A172 (cell line): ENCODE measurements at places on chromosomes 16 and 17. TPM values are rescaled to one million over a fixed set of nuclear protein-coding genes. Genes with fewer than 3 reads are reported as not detected.

DNA sequence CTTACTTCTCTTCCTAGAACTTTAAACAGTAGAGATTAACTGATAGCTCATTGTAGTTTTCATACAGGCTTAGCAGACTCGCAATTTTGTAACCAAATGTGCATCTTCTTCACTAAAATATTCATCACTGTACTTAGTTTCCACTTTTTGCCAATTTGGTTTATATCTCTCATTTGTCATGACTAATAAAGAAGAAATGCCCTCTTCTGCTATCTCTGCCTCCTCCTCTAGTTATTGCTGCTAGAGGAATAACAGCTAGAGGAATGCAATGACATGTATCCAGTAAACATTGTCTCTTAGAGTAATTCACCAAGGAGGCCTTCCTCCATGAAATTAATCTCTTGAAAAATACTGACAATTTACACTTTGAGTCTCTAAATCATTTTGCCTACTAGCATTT, 115.5 kb upstream of the COX10 start:
- DNase-seq = no peak

DNA sequence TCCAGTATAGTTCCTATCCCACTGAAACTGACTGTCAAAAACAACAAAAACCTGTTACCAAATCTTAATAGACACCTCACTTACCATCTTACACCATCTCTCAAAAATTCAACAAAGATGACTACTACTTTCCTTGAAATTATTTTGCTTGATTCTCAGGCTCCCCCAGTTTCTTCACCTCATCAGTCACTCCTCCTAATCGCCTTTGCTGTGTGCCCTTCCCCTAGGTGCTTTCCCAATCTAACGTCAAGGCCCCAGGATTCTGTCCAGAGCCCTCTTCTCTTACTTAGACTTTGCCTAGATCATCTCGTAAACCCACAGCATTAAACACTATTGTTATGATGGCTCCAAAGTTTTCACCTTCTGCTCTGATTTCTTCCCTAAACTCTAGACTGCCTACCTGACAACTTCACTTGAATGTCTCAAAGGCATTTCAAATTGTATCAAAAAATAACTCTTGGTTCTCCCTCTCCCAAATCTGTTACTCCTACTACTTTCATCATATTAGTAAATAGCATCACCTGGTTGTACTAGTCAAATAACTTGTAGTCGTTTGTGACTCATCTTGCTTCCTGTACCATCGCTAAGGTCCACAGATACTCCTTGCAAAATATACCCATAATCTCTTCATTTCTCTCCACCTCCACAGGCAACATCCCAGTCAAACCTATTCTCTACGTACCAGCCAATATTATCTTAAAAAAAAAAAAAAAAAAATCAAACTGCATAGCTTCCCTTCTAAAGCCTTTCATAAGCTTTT, 18.0 kb downstream of the C16orf87 start:
- DNase-seq = peak; percentile 20

DNA sequence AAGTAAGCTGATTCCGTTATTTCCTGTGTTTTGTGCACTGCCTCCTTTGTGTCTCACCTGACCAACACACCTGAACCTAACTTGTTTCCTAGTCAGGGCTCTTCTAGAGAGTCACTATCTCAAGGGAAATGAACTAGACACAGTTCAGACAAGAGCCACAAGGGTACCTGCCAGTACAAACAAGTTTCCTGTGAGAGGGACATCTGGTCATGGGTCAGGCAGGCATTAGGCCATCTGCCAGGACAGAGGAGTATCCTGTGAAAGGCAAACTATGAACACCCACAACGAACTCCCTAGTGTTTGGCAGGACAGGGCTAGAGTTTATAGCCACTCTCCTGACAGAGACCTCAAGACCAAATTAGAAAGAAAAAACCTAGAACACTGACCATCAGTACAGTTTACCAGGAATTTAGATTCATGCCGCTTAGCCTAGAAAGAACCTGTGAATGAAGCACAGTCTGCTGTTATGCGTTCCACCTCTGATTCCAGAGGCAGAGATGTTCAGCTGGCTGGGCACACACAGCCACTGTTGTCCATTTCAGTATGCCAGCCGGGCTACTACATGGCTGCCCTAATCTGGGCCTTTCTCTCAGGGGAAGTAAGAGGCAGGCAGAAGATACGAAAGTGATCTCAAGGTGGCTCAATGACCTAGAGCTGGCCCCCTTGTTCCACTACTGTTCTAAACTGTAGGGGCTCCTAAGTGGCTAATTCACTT, 20.7 kb upstream of the GLG1 start:
- DNase-seq = peak; percentile 19

GRCh38 chr16:1661826-1662225, 16.3 kb upstream of the JPT2 start:
- DNase-seq = no peak

- DNase-seq = no peak
These were observed 44.4 kb upstream of the SCNN1B start for GRCh38 chr16:23257682-23258081.

The SHMT1 gene
- 34.1 and 39.3 TPM in 2 replicates for total RNA-seq

DNA sequence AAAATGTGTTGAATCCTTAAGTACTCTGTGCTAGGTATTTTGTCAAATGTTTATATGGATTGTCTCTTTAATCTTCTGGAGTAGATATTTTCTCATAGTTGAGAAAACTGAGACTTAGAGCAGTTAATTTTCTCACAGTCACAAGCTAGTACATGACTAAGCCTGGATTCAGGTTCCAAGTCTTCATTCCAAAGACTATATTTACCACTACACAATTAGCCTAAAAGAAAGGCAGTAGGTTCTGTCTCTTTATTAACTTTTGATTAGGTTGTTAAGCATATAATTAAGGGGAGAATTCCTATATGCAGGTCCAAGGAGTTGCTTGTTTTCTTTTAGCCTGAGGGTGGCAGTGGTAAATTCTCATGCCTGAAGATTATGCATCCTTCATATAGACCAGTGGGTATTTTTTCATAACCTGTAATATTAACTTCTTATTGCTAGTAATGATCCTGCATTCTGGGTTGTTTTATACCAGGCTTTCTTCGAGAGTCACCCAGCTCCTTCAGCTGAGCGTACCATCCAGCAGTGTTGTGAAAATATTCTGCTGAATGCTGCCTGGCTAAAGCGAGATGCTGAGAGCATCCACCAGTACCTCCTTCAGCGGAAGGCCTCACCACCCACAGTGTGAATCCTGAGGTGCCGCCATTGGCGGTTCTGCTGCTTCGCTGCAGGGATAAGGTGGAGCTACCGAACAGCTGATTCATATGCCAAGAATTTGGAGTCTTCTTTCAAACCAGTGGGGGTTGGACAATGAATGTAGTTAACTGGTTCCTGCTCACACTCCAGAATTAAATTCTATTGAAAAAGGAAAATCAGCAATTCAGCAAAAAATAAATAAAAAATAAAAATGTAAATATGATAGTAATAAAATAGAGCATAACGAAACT, 28.2 kb upstream of the KPNB1 start:
- DNase-seq = peak; percentile 95

The C1QTNF8 gene
- 2.9 TPM in 1 of 2 replicates, not detected in the other for total RNA-seq

- peak; percentile 47 for DNase-seq
These were observed 20.9 kb downstream of the TNS4 start for GRCh38 chr17:40480501-40481003.

GRCh38 chr16:55917373-55918160, 42.4 kb upstream of the CES5A start:
- DNase-seq = no peak

The GUCY2D gene
- total RNA-seq = not detected in 2 replicates

DNA sequence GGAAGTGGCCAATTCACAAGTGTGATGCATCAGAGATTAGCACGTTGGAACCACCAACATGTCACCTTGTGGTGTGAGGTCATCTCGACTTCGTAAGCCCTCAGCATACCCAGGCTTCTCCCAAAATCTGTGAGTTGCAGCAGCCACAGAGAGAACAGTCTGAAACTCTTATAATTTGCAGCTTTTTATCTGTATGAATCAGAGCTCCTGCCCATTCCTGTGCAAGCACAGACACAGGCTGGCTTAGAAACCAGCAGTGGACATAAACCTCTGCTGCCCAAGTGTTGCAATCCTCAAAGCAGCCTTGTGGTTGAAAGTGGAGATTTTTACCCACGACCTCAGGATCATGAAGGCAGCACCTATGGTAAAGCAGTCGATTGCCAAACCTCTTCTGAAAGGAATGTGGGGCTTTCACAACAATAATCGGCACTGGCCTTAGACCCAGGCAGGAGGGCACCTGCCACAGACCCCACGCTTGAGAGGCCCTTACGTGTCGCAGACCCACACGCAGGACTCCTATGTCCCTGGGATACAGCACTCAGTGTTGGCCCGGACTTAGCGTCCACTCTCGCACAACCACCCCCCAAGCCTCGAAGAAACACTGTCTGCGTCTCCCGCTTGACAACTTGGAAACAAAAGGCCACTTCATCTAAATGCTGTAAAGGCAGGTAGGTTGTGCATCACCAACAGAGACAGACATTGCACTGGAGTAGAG, 24.5 kb upstream of the OSGIN1 start:
- peak; percentile 61 for DNase-seq

GRCh38 chr17:59725691-59726090, 18.2 kb downstream of the VMP1 start:
- DNase-seq = no peak

DNA sequence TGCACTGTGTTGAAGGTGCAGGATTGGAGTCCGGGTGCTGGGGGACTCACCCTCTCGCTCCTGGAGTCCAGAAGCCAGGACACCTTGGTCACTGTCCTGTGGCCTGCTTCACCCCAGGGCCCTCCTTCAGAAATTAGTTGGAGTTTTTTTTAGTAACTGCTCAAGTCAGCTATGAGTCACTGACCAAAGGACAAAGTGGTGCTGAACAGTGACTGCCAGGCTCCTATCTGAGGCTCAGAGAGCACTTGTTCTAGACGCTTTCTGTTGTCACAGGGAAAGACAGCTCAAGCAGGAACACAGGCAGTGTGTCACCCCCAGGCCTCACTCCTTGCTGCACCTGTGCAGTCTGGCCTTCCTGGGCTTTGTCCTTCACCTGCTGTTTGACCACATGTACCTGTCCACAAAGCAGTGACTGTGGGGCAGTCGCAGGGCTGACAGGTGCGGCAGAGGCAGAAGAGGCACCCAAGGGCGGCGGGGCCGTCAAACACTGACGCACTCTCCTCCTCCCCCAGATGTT, 4.1 kb upstream of the FAAP100 start:
- DNase-seq = peak; percentile 83

GRCh38 chr16:87391324-87391949, 699 bp upstream of the MAP1LC3B start:
- DNase-seq = no peak

GRCh38 chr16:81786868-81787267, 7.8 kb downstream of the PLCG2 start:
- DNase-seq = no peak

The ECI1 gene
- total RNA-seq = 50.6 and 73.8 TPM in 2 replicates

DNA sequence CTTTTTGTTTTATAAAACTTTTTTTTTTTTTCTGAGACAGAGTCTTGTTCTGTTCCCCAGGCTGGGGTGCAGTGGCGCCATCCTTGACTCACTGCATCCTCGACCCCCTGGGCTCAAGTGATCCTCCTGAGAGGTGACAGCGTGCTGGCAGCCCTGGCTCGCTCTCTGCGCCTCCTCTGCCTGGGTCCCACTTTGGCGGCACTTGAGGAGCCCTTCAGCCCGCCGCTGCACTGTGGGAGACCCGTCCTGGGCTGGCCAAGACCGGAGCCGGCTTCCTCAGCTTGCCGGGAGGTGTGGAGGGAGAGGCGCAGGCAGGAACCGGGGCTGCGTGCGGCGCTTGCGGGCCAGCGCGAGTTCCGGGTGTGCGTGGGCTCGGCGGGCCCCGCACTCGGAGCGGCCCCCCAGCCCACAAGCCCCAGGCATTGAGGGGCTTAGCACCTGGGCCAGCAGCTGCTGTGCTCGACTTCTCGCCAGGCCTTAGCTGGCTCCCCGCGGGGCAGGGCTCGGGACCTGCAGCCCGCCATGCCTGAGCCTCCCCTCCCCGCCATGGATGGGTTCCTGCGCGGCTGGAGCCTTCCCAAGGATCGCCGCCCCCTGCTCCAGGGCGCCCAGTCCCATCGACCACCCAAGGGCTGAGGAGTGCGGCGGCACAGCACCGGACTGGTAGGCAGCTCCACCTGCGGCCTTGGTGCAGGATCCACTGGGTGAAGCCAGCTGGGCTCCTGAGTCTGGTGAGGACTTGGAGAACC, 49.6 kb upstream of the HELZ start:
- no peak for DNase-seq

DNA sequence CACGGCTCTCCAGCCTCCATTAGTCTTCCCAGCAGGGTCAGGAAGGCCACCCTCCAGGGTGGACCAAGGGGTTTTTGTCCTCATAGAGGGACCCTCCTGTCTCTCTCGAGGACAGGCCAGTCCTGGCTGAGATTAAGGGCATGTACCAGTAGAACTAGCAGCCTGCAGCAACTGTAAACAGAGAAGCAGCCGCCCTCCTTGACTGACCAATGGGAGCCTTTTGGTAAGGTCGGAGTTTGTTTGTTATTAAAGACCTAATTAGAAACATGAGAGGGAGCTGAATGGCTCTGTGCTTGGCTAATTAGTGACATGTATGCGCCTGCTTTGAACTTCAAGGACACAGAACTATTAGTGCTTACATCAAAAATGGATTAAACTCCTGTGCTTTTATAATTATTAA, 80.0 kb downstream of the CCDC182 start:
- no peak for DNase-seq

The KRTAP4-6 gene
- total RNA-seq = not detected in 2 replicates

DNA sequence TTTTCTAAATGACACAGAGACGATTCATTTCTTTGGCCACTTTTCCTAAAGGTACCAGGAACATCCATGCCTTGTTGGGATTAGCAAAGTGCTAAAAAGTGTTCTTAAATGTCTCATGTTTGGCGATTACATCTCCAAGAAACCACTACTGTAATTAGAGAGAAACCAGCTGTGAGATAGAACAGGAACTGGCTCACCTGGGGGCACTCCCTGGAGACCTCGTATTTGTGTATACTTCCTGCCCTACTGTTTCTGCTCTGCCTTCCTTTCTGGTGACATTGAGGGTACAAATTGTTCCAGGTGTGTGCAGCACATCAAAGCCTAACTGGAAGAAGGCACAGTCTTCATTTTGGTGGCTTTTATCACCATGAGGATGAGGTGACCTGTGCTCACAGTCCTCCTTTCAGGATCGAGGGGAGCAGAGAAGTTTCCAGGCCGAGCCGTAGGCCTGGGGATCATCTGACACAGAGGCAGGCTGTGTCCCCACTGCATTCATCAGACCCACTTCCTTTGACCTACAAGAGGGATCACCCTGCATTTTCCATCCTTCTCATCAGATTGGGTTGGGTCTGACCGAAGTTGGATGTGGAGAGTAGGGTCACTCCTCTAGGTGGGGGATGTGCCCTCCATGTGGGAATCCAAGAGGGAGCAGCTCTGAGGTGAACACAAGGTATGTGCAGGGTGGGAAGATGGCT, 23.7 kb downstream of the CCL4 start:
- no peak for DNase-seq
